OCI-M1 (cell line): ENCODE measurements at places on chromosomes 3 and 15.
A peak's percentile ranks its signal among the peaks of the same experiment; 100 is the strongest.

DNA sequence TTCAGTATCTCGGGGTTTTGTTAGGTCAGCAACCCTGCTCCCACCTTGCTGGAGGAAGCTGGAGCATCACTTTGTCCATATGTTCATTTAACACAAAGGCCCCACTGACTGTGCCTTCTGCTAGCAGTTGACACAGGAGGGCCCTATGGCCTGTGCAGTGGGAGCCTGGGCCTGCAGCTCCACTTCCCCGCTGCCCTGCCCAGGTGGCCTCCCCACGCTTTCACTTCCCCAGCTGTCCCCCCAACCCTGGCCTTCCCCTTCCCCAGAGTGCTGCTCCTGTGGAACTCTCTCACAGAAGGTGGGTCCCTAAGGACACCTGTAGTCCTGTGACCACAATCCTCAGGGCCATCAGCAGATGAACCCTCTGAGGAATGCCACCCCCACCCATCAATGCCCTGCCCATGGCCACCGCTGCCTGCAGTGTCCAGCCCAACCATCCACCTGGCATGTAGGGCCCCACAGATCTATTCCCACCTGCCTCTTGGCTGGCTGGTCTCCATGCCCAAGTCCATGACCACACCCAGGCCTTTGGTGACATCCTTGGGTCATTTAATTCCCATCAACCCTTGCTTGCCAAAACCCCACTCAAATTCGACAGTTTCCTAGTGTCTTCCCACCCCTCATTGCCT lies 13.5 kb downstream of the TBC1D21 start:
- no peak for DNase-seq

DNA sequence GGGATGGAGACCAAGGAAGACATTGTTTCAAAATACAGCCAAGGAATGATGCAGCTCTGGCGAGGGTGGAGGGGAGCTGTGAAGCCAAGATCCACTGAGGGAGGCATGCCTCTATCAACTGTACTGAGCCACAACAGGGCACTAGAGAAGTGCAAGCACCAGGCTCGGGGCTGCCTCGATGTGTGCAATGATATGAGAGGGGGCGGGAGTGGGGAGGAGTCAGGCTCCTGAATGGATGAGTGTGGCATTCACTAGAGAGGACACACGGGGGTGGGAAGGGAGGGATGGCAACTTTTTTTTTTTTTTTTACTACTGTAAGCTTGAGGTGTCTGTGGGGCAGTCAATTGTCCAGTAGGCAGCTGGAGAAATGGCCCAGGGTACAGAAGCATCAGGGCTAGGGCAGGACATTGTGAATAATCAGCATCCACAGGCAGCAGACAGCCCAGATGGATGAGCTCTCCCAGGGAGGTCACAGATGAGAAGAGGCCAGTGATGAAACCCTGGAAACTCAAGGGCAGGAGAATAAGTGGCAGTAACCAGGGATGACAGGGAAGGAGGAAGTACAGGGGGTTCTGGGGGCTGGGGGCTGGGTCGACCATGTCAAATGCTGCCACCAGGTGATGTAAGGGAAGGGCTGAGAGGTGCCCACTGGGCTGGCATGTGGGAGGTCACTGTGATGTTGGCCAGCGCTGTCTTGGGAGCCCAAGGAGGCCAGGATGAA lies 5.9 kb downstream of the STOML1 start:
- no peak for DNase-seq

DNA sequence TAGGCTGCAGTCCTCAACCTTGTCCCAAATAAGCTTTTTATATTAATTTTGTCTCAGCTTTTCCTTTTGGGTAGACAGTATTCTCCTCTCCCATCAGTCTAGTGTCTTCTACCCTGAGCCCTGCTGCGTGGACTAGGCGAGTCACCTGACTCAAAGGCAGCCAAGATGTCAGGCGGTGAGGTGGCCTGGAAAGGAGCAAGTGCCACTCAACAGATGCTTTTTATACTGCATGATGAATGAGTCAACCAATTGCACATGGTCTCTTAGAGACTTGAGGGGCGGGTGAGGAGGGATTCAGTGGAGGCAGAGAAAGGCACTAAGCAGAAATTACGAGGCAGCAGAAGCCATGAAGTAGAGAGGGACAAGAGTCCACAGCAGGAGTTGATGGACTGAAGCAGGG lies 95.9 kb downstream of the FRMD4B start:
- DNase-seq: no peak

DNA sequence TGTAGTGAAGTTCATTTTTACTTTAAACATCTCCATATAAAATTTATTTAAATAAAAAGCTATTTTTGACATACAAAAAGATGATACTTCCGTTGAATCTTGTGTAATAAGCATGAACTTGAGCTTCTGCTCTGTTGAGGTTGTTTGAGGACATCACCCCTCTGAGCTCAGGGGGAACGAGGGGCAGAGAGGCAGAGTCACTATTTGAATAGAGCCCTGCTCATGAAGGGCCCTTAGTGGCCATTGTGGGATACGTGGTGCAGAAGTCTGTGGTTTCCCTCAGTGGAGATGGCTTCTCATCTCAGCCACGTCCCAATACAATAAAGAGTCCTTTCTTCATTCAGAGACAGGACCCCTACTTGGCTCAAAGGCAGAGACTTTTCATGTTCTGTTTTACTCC lies 10.6 kb downstream of the CEMIP start:
- no peak for DNase-seq

GRCh38 chr15:41116962-41117252 lies 827 bp upstream of the INO80 start:
- peak; percentile 44 for DNase-seq
